ENCODE measurements at places on chromosomes 1 and 21. TPM values are rescaled to one million over a fixed set of nuclear protein-coding genes. Genes with fewer than 3 reads are reported as not detected.

Gene SERINC2
- total RNA-seq: 6.7 TPM

GRCh38 chr1:109981004-109981335, 3.6 kb upstream of the AHCYL1 start:
- no peak overlapping the region for H3K4me3 ChIP-seq
- peaks cover 5% of the 10 kb centered on the region for H3K4me1 ChIP-seq
- H3K27ac ChIP-seq: no peak overlapping the region
- H3K27me3 ChIP-seq: no peaks in the 10 kb centered on the region
- H3K36me3 ChIP-seq: no peaks in the 10 kb centered on the region
- DNase-seq: no peak

GRCh38 chr1:206816390-206817287, 44.3 kb upstream of the IL10 start:
- no peaks in the 10 kb centered on the region for H3K27me3 ChIP-seq
- H3K27ac ChIP-seq: no peak overlapping the region
- H3K36me3 ChIP-seq: no peaks in the 10 kb centered on the region
- peak; percentile 89 for DNase-seq

DNA sequence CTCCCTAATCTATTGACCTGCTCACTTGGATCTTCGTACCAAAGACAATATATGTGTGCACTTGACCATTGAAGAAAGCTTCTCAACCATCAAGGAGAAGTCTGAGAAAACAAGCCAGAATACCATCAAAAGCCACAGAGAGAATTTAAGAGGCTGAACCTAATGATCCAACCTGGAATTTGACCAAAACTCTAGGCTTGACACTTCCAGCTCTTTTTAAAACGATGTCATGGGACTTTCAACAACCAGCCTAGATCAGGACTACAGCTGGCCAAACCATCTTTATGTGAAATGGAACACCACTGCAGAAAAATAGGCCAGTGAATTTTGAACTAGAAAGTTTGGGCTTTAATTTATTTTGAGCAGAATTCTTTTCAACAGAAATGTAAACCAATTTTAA, 444.4 kb downstream of the LTN1 start:
- H3K27me3 ChIP-seq: no peaks in the 10 kb centered on the region
- DNase-seq: no peak
- no peaks in the 10 kb centered on the region for H3K4me1 ChIP-seq
- no peaks in the 10 kb centered on the region for H3K36me3 ChIP-seq

GRCh38 chr1:213585959-213586586, 401.7 kb upstream of the PROX1 start:
- H3K4me3 ChIP-seq: no peak overlapping the region
- DNase-seq: no peak
- H3K27me3 ChIP-seq: no peaks in the 10 kb centered on the region
- H3K36me3 ChIP-seq: no peaks in the 10 kb centered on the region
- H3K27ac ChIP-seq: peak overlapping the region; percentile 66

- no peak overlapping the region for H3K27ac ChIP-seq
- DNase-seq: no peak
- H3K4me1 ChIP-seq: no peaks in the 10 kb centered on the region
- peaks cover 43% of the 10 kb centered on the region for H3K27me3 ChIP-seq
These were observed 4.2 kb downstream of the ST6GALNAC5 start for GRCh38 chr1:76871355-76871974.

DNA sequence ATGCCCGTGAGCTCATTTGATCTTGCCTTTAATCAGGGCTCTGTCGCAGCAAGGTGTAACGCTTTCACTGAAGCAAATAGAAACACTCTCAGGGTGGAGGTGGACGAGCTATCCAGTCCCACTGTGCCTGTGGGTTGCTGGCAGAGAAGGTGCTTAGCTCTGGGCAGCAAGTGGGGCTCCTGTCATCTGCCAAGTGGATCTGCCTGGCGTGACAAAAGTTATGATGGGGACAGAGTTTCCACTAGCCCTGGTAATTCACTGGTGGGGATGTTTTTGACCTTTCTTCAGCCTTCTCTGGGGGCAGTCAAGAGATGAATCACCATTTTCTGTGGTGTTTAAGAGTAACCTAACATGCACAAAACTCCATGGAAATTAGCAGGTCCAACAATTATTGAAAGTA, 71.3 kb upstream of the EDEM3 start:
- no peak for DNase-seq
- no peaks in the 10 kb centered on the region for H3K36me3 ChIP-seq
- peaks cover 28% of the 10 kb centered on the region for H3K4me1 ChIP-seq
- no peak overlapping the region for H3K27ac ChIP-seq
- no peak overlapping the region for H3K4me3 ChIP-seq

DNA sequence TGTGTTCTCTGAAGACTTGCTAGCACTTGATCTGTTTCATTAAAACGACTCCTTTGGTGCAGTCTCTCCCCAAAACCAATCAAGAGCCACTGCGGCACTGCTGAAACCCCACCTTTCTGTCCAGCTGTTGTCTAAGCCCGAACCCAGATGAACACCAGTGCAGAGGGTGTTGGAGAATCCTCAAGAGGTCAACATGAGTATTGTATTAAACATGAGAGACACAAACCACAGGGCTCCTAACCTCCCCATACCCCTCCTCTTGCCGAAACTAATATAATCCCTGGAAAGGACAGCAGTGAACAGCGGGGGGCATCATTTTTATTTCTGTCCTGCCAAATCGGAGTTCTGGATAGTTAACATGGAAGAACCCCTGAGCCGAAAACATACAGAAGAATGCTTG, 333.9 kb downstream of the CAMTA1 start:
- H3K27me3 ChIP-seq: no peaks in the 10 kb centered on the region
- H3K4me1 ChIP-seq: no peaks in the 10 kb centered on the region
- DNase-seq: no peak
- no peaks in the 10 kb centered on the region for H3K36me3 ChIP-seq
- H3K27ac ChIP-seq: no peak overlapping the region

- no peak overlapping the region for H3K27ac ChIP-seq
- H3K27me3 ChIP-seq: no peaks in the 10 kb centered on the region
- H3K36me3 ChIP-seq: no peaks in the 10 kb centered on the region
- DNase-seq: no peak
These were observed 299.0 kb downstream of the SMYD3 start for GRCh38 chr1:246208105-246208504.
